ENCODE measurements at places on chromosomes 5 and 9. TPM values are rescaled to one million over a fixed set of nuclear protein-coding genes. Genes with fewer than 3 reads are reported as not detected.

DNA sequence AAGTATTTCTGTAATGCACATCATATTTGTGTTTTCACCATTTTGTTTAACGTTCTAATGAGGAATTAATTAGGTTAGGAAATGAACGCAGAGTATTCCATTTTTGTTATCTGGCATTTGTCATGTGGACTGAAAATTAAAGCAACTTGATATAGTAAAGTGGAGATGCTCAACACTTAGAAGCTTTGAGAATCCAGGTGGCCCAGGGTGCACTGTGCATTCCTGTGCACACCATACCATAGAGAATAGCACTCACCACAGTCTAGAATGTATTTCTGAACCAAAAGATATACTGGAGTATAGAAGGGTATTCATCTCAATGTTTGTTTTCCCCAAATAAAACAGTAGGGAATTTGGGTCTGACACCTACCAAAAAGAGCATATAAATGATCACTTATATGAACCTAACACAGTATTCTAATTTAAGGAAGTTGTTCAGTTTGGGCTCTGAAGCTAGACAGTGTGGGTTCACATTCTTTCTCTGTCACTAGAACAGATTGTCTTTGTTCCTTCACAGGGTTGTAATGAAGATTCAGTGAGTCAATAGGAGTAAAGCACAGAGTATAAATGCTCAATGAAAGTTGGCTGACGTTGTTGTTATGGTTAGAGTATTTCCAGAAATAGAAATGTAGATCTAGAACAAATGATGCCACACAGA lies 125.6 kb upstream of the DMRT1 start:
- DNase-seq: no peak

DNA sequence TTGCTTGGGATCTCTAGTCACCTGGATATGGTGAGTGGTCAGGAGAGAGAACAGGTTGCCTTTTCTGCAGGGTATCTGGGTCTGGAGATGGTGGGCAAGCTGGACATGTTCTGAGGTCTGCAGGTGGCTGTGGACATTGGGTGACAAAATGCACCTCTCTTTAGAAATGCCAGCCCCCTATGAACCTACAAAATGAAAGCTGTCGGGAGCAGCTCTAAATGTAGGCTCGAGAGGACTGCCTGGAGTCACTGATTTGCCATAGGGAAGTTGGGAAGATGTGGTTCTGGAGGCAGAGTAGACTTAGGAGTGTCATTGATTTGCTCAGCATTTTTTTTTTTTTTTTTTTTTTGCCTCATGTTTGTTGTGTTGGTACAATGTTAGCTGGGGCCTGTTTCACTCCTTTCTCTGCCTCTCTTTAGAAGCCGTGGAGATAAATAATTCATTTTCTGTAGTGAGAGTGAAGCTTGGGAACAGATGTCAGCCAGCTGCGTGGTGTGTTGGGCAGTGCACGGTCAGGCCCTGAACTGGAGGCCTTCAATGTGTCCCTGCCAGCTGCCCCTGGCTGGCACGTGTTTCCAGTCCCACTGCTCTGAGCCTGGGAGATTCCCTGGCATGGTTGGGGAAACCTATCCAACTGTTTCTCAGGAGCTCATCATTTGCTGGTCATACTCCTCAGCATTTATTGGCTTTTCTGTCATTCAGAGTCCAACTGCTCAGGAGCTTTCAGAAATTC lies 5.4 kb downstream of the RGS3 start:
- DNase-seq: no peak

Gene GFRA3
- total RNA-seq: not detected

- no peak for DNase-seq
These were observed 127.1 kb downstream of the BNC2 start for GRCh38 chr9:16743375-16743774.

DNA sequence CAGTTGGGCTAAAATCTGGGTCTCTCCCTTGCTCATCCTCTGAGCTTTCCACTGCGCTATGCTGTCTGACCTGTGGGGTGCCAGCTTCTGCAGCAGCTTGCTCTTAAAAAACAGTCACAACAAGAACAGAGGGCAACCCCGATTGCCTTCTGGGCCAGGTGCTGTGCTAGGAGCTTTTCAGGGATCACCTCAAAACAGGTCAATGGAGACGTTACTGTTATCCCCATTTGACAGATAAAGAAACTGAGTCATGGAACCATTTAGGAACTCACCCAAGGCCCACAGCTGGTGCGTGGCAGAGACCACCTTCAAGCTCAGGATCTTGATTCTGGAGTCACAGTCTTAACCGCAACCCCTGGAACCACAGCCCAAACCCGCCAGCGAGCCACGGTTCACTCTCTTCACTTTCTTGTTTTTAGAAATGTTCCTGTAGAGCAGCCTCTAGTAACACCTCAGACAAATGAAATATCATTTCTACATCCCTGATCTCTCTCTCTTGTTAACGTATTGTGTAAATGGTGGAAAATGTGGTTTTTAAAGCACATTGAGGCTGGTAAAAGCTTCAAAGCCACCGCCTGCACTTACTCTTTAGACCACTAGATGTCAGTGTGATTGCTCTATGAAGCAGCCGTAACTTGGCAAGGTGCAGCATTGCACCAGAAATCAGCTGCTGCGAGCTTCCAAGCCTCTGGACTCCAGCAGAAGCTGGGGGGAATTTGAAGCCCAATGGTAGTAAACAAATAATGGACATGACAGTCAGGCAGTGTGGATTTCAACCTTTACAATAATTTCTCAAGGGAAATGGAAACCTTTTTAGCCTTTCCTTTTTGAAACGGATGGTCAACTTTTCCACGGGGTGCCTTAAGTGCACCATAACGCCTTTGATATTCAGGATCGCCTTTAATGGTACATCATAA lies 1.7 kb downstream of the FYB1 start:
- DNase-seq: peak; percentile 81

DNA sequence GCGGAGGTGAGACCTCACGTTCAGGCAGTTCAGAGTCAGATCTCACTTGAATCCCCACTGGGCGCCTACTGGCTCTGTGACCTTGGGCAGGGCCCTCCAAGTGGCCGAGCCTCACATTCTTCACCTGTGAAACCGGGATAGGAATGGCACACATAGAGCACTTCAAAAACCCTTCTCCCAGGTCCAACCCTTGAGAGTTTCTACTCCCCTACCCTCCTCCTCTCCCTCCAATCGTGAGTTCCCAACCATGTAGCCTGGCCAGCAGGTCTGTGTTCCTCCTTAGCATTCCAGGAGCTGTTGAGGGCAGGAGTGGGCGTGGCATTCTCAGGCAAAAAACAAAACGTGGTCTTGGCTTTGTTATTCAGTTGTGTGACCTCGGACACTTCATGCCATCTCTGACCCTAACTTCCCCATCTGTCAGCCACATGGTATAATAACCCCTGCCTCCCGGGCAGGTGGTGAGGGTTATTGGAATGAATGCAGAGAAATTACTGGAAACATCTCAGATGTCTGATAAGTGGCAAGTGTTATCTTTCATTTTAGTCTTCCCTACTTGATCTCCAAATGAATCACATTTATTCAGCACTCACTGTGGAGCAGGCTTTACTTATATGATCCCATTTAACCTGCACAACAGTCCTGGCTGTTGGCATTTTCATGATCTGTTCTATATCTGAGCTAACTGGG lies 112.8 kb upstream of the BOD1 start:
- DNase-seq: no peak

Gene F2RL2
- 3.6 TPM for total RNA-seq

GRCh38 chr5:180652771-180653170 lies 3.4 kb upstream of the FLT4 start:
- no peak for DNase-seq

Gene TMEM252
- total RNA-seq: not detected

DNA sequence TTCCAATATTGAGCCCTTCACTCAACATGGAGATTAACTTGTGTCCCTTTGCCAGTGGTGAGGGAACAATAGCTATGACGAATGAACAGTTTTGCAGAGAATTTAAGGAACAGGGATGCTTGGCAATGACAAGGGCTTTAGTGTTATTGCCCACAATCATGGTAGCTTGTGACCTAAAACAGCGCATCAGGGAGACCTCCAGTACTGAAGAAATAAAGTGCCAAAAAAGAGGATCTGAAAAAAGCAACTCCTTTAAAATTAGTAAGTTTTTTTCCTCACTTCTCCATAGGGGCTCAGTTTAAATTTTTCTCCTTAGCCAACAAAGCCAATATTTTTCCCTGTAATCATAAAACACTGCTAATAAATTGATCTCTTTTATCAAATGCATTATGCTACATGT lies 41.8 kb upstream of the PAM start:
- no peak for DNase-seq

GRCh38 chr9:121861501-121862180 lies 210.2 kb downstream of the DAB2IP start:
- DNase-seq: peak; percentile 72

DNA sequence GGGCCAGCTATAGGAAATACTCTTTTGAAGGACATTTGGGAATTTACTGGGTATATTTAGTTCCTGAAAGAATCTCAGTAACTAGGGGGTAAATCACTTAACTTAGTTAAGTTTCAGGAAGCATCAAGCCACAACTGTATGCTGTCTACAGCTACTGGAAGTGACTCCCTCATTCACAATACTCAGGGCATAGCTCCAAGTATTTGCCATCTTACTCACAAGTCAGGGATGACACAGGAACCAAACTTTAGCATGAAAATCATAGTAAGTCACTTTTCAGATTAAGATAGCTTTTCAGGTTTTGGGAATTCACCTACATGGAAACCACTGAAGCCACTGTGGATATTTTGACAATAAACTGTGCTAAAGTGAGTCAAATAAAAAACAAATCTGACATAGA lies 242.4 kb upstream of the ATP10B start:
- no peak for DNase-seq

DNA sequence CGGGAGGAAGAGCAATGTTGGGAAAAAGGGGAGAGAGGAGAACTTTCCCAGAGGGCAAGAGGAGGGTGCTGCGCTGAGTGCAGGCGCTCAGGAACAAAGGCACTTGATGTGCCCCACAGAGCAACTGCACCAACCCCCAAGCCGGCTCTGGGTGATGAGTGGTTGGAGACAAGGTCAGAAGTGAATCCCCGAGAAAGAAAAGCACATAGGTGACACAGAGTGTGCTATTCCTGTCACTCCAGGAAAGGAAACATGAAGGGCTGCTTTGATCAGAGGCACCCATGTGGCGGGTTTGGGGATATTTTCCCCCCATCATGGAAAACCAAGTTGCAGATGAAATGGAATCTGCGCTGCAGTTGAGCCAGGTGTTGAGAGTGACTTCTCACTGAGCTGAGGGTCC lies 20.7 kb upstream of the SLC25A48 start:
- no peak for DNase-seq

DNA sequence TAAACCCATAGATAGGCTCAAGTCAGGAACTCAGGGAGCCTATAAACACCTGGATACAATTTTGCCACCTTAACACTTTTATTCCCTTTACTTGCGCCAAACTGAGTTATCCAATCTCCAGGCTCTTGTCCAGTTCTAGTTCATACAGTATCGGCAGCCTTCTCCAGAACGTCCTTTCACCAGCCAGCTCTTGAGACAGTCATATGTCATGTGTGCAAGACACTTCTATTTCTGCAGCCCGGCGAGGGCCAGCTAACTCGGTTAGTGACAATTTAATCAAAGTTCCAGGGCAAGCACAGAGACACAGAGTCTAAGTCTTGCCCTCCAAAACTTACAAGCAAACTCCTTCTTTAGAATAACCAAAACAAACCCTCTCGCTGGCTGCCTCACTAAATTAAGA lies 12.9 kb downstream of the ABCA1 start:
- DNase-seq: no peak

Measured in neural progenitor cell (in vitro differentiated cells).